Activated CD4-positive, alpha-beta T cell treated with anti-CD3 and anti-CD28 coated beads for 24 hours (primary cell): ENCODE measurements at places on chromosomes 2 and 18.

DNA sequence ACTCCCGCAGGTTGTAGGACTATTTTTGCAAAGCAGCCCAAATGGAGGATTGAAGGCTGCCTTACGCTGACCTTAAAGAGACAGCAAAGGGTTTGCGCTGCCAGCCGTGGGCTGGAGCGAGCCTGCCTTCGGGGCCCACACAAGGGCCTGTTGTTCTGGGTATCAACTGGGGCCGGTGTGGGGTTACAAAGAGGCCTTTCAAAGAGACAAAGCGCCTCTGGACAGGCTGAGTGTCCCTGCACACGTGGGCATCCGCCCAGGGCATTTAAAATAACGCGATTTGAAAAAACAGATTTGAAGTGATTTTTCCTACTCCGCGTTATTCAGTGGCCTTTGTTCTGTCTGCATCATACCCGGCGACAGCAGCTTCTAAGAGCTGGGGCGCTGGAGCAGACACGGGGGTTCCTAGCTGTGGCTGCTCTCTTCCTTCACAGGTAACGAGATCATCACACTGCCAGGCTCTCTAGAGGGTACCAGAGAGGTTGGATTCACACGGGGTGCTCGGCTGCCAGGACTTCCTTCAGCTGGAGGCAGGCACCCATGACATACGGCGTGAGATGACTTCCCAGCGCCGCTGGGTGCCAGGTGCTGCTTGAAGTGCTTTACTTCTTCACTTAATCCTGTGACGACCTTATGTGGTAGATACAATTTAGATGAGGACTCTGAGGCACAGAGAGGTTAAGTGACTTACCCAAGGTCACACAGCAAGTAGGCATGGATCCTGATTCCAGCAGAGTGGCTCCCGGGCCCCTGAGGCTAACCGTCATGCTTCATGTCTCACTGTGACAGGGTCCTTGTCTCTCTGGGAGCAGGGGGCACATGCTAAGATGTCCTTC is 32.2 kb downstream of the MAL start:
- DNase-seq = no peak

GRCh38 chr2:102279391-102279735 is 32.0 kb upstream of the IL1RL1 start:
- DNase-seq = no peak

- no peak for DNase-seq
Observed at GRCh38 chr2:73218298-73218697, 4.3 kb downstream of the SMYD5 start.

DNA sequence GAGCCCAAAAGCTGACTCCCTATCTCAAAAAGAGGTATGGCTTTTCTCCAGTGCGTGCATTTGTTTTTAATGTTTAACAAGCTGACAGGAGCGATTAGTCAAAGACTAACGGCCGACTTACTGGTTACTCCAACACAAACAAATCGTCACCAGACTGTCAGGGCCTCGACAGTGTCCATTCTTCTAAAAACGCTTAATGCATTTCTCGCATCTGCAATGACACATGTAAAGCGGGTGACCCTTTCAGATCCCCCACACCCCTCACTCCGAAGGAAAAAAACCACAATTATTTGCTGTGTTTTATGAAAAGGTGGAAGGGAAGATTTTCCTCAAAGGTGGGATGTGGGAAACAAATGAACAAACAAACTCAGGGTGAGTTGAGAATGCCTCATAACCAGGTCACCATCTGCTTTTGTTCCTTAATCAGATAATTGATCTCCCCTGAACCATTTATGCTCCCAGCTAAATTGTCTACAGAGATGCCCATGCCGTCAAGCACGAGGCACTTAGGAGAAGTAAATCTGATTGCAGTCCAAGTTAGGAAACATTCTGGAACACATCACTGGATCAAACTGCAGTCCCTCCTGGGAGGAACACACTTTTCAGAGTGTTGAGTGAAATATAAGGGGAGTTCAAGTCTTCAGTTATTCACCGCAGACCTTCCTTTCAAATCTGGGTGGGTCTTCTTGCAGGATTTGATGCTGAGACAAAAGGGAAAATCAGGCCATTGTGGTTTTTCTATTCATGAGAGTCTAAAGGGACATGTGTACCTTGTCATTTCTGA is 340.8 kb downstream of the CMPK2 start:
- DNase-seq = no peak

DNA sequence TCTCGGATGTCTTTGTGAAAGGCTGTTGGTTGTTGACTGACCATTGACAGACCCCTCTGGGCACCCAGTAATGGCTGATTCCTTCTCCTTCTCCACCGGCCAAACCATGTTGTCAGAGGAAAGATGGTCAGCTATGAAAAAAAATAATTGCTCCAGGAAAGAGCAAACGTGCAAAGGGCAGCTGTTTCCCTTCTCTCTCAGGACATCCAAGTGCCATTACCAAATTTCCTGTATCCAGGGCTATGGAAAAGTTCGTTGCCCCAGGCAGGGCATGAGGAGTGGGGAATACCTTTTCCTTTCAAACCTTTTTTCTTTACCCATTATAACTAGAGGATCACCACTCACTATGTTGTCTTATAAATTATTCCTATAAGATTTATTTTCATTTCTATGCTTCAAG is 321.5 kb upstream of the HNRNPA3 start:
- DNase-seq = no peak

DNA sequence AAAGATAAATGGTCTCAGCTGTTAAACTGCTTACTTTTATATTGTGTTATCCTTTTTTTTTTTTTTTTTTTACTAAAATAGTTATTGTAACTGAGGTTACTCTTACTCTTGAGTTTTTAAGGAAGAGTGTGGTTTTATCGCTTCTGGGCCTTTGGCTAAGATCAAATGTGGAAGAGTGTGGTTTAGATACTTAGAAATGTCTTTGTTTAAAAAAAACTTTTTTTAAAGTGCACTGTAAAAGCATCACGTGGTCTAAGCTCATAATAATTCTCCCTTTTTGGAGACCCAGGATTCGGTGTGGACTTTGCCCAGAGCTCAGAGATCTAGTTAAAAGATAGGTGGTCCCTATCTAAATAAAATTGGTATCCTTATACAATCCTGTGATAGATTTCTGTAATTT is 11.9 kb upstream of the OXER1 start:
- no peak for DNase-seq

- no peak for DNase-seq
Observed at GRCh38 chr2:76341439-76341838, 630.7 kb upstream of the GCFC2 start.

DNA sequence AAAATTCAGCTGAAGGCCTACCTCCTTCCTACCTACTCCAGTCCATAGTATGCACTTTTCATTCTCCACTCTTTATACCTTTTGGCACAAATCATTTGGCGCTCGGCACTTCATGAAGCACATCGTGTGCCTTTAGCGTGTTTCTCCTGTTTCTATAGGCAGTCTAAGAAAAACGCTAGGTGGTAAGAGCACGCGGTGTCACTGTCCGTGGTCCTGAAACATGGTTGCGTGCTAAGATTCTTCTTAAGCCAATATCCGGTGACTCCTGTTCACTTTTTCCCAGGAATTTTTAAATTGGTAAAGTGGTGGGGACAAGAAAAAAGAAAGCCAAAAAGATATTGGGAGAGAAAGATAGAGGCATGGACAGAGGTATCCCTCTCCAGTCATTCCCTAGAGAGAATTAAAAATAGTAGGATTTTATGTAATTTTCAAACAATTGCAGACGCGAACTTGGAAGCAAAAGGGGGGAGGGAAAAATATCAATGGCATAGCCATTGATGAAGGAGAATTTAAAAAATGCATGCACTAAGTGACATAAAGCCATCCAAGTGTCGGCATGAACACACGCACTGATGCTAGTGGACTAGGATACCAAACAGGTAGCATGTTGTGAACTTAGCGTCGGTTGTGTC is 1.4 kb upstream of the CTNNA2 start:
- DNase-seq = no peak

DNA sequence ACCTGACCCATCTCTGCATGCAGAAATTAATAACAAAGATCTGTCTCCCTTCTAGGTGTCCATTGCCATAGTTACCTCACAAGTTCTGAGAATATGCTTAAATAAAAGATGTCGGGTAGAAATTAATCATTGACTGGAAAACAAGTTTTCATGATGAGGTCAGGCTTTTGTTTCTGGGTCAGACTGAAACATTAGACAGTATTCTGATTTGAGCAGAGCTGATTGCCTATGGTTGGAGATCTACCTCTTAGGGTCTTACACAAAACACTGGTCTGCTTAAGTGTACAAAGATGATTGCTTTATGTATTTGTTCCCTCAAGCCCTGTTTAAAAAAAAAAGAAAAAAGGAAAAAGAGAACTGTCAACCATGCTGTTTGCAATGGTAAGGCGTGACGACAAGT is 956.4 kb downstream of the CPS1 start:
- DNase-seq = no peak

DNA sequence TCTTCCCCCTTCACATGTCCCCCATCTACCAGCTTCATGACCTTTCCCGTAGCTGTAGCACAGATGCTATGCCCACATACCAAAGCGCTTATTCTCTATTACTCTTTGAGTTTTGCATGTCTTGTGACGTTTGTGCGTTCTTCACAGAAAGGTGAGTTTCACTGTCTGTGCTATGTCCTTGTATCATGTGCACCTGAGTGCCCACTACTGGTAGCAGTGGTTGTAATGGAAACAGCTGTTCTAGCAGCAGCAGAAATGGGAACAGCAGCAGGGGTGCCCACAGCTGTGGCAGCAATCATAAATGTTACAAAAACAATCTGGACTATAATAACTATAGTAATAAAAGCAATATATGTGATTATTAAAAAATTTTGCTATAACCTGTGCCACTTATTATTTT is 127.1 kb downstream of the STK39 start:
- DNase-seq = no peak

DNA sequence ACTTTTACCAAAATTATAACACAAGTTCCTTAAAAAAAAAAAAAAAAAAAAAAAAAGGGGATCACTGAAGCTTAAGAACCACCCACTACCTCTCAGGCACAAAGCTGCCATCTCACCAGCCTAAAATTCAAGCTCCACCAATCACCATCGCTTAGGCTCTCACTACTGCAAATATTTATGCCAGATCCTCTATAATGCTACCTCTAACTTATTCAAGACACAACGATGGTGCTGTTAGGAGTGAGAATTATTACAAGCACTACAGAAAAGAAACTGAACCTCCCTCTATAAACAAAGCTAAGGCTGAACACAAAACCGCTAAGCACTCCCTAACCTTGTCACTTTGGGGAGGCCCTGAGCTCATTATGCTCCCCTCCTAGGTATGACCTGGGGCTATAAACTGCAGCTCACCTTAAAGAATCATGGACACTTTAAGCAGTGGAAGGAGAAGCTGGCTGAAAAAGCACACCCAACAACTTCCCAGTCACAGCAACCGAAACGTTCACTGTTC is 3.6 kb downstream of the FZD5 start:
- no peak for DNase-seq

- no peak for DNase-seq
Observed at GRCh38 chr18:59229701-59230443, 9.9 kb downstream of the GRP start.

DNA sequence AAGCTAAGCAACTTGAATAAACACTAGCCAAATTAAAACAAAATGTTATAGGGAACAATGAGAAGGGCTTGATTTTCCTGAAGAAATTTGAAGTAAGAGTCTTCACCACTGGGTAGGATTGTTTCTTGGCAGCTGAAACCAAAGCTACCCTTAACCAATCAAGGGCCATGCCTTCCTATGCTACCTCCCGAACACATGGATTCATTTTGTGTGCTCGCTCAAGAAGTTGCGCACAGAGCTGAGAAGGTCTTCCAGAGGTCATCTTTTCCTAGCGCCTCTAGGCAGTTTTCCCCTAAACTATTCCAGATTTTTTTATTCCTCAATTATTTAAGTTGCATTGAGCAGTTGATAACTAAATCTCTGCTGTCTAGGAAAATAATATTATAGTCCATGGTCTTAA is 264.6 kb downstream of the RBM43 start:
- DNase-seq = no peak

DNA sequence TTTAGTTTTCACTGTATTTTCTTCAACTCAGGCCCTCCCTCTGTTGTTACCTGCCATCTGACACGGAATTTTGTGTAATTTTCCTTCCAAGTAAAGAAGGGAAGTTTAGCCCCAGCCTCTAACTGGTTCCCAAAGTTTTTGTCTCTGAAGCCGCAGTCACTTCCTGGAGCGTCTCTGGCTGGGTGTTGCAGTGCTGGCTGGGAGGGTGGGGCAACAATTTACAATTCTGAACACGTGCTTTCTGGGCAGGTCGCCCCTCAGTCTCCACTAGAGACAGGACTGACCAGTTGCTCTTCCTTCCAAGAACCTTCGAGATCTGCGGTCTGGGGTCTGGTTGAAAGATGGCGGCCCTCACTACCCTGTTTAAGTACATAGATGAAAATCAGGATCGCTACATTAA is 3.5 kb downstream of the CNDP2 start:
- DNase-seq = peak; percentile 18

GRCh38 chr2:22281033-22281432 is 1103.9 kb upstream of the KLHL29 start:
- DNase-seq = no peak

- DNase-seq = no peak
Observed at GRCh38 chr2:101699755-101700461, 2.4 kb downstream of the MAP4K4 start.

DNA sequence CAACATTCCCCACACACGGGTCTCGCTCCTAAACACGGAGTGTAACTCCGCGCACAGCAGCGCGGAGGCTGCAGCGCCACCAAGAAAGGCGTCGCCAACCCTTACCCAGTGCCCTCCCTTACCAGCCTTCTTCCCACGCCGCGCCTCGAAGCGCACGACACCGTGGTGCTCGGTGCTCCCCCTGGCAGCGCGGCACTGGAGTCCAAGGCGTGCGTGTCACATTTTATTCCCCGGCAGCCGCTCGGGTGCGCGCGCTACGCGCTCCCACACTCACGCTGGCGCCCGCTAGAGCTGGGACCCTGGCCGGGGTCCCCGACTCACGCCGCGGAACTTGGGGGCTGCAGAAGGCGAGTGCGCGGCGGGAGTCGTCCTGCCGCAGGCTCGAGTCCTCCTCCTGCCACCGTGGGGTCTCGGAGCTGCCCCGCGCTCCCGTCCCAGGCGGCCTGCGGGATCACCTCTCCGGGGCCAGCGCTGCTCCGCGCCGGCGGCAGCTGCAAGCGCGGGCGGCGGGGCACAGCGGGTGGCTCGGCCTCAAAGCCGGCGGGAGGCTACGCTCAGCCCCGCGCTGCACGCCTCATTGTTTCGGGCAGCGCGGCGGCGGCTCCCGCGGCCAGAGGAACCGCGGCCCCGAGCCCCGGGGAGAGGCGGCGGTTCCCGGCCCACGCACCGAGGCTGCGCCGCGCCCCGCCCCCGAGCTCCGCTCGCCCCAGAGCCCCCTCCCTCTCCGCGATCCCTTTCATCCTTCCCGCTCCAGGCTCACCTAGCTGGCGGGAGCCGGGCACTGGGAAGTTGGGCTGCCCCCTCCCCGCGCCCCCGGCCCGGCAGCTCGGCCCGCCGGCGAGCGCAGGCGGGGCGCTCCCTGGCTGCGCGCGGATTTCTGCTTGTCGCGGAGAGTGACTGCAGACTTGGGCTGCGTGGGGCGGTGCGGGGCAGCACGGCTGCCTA is at the start of gene ST6GAL2:
ST6GAL2 (minus strand) TSS at position 197 of the 945 bp plus-strand sequence. CDS start 42,190 bp downstream, outside the sequence.
- DNase-seq = no peak

GRCh38 chr18:13716916-13717315 is 9.4 kb downstream of the FAM210A start:
- no peak for DNase-seq

- no peak for DNase-seq
Observed at GRCh38 chr2:88517759-88518201, 65.3 kb upstream of the FOXI3 start.
